Uterine smooth muscle cell (primary cell): ENCODE measurements at places on chromosomes 12 and 14. TPM values are rescaled to one million over a fixed set of nuclear protein-coding genes. Genes with fewer than 3 reads are reported as not detected.

Gene TMEM121
- total RNA-seq, result 9.2 and 10.7 TPM in 2 replicates

Gene KRT77
- not detected in 2 replicates for total RNA-seq

Gene RPGRIP1
- under 0.01 TPM in 1 of 2 replicates, not detected in the other for total RNA-seq

Gene C14orf132
- 11.5 and 26.6 TPM in 2 replicates for total RNA-seq

Gene NPFF
- not detected in 2 replicates for total RNA-seq

Gene TUBA1B
- 1,583 and 3,940 TPM in 2 replicates for total RNA-seq

Gene GALNT8
- under 0.01 and 0.12 TPM in 2 replicates for total RNA-seq

Gene FGD4
- total RNA-seq, result 2.1 and 3.1 TPM in 2 replicates

Gene SLC7A8
- 21.5 and 26.0 TPM in 2 replicates for total RNA-seq

Gene SLC41A2
- 19.8 and 23.0 TPM in 2 replicates for total RNA-seq

Gene CEBPE
- not detected in 2 replicates for total RNA-seq
